ENCODE measurements at places on chromosomes 5 and 9.

GRCh38 chr9:130327070-130327780, 61.7 kb downstream of the HMCN2 start:
- no peak for DNase-seq

- DNase-seq: no peak
Observed at GRCh38 chr5:82073179-82073578, 101.4 kb downstream of the ATG10 start.

DNA sequence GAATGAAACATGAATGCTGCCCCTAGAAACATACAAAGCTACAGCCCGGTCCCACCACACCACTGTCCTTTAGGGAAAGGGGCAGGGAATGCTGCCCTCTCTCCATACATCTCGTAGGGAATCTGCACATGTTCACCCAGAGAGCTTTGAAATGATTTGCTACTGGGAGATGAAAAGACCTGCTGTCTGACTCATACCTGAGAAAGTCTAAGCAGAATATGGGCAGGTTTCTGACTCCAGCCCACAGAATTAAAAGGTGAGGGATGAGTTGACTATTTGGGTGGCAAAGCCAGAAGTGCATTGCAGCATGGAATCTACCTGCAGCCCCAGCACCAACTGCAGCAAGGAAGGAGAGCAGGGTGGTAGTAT, 297.9 kb downstream of the TLE1 start:
- no peak for DNase-seq

- DNase-seq: no peak
Observed at GRCh38 chr9:2686911-2687310, 30.4 kb upstream of the KCNV2 start.

- no peak for DNase-seq
Observed at GRCh38 chr9:38434365-38434764, 10.1 kb upstream of the IGFBPL1 start.

DNA sequence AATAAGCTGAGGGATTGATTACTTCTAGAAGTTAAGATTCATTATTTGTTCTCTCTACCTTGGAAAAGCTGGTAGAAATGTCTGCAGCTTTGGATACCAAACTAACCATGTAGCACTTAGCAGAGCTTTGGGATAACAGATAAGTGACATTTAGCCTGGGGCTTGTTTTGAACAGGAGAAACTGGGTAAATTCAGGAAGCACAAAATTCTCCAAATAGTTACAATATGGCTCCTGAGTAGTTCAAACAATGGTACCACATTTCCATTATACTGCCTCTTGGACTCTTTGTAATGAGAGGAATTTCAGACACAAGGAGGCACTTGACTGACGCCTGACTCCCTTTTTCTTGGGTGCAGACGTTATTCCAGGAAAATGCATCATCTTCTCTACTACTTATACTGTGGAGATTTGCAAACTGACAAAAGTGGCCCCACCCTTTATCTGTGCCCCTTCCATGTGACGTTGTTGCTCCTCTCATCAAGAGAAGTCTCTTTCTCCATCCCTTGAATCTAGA, 22.5 kb downstream of the PRUNE2 start:
- DNase-seq: no peak

DNA sequence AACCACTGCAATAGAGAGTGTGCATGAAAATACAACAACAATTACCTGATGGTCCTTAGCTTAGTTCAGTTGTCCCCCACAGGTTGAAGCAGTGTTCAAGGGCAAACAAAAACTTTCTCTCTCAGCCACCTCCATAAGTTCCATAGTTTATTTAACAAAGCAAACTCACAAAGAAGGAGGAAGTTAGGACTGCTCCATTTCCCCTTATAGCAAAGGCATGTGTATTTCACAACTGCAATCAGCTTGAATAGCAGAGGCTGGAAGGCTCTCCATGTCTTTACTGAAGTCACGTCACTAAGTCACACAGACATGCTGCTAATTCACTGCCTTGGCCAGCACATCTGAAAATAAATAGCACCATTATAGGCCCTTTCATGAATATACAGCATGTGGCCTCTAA, 43.3 kb downstream of the DOCK8 start:
- no peak for DNase-seq

DNA sequence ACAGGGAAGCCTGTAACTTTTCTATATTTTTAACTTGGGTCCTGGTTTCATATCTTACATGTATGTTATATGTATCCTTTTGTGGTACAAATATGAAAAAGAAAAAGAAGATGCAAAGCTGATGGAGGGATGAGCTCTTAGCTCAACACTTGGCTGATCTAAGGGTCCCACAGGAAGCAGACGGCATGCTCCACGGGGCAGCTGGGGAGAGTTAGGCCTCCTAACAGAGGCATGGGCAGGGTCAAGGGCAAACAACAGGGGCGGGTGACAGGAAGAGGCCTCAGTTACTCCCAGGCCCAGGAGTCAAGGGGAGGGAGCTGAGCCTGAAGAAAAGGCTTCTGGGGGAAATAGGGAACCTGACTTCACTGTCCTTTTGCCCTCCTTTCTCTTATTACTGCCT, 287.2 kb downstream of the ZSWIM6 start:
- no peak for DNase-seq

- no peak for DNase-seq
Observed at GRCh38 chr9:137988051-137988450, 110.5 kb downstream of the CACNA1B start.

DNA sequence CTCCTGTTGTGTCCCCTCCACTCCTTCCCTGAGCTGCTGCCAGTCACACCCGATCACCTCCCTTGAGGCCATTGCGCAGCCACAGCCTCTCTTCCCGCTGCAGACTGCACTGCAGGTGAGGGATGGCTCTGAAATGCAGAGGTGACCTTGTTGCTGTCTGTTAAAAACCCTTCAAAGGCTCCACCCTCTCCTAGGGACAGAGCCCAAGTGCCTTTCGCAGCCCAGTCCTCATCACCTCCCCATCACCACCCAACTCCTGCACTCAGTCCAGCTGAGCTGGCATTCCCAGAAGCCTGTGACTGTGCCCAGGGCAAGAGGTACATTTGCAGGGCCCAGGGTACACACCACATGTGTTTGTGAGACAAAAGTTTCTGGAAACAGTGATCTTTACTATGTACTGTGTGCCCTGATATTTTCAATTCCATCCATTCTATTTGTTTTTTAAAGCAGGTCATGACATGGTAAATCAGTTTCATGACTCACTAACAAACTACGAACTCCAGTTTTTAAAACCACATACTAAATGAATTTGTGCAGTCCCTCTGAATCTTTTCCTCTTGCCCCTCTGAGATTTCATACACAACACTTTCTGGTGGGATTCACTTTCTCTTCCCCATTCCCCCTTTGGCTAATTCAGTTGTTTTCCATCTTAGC, 73.0 kb upstream of the SPOCK1 start:
- DNase-seq: no peak

GRCh38 chr5:168039566-168040248, 251.7 kb upstream of the WWC1 start:
- no peak for DNase-seq
